Activated T-cell treated with anti-CD3 and anti-CD28 coated beads, Interleukin-2, amount 50 U/mL, for 72 hours (primary cell): ENCODE measurements at places on chromosomes 4 and X. TPM values are rescaled to one million over a fixed set of nuclear protein-coding genes. Genes with fewer than 3 reads are reported as not detected.

TCEAL2 gene
- not detected for total RNA-seq

PRR32 gene
- total RNA-seq: not detected

DNA sequence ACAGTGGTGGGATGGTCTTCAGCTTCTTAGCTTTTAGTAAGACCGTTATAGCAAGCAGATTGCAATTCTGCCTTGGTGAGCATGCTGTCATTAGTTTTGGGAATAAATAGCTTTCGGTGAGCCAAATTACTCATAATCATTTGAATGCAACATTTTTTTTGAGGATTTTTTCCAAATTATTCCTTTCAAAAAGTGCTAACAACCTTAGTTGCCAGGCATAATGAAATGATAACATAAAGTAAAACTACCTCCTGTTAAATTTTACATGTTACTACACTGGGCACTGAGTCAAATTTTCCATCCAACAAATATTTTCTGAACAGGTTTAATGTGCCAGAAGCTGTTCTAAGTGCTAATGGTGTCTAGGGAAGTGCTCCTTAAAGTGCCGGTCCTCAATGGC is 15.8 kb upstream of the NPFFR2 start:
- no peak overlapping the region for H3K27ac ChIP-seq
- DNase-seq: no peak
- H3K36me3 ChIP-seq: no peaks in the 10 kb centered on the region
- H3K4me1 ChIP-seq: no peaks in the 10 kb centered on the region
- H3K4me3 ChIP-seq: no peak overlapping the region

IL21 gene
- total RNA-seq: 26.0 TPM

ENPEP gene
- total RNA-seq: not detected

DNA sequence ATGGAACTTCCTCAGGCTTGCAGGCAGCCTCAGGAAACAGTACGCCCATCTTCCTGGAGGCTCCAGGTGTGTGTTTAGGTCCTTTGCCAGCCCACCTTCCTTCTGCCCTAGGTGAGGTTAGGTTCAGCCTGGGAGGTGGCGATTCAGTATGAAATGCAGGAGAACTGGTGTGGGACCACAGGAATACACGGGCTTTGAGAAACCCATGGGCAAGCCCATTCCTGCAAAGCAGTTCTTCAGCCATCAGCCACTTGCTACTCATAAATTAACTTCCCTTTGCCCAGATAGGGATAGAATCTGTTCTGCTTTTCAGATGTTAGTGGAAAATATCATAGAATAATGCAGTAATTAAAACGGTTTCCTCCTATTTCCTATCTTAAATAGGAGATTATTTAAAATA is 32.2 kb downstream of the TBC1D14 start:
- H3K27ac ChIP-seq: peak overlapping the region; percentile 95
- H3K27me3 ChIP-seq: no peaks in the 10 kb centered on the region
- H3K4me1 ChIP-seq: peaks cover 68% of the 10 kb centered on the region
- DNase-seq: no peak

GRCh38 chrX:102833136-102833535 is 103.9 kb upstream of the RAB40AL start:
- no peak overlapping the region for H3K27ac ChIP-seq
- no peak for DNase-seq
- H3K36me3 ChIP-seq: no peaks in the 10 kb centered on the region
- H3K27me3 ChIP-seq: peaks cover 6% of the 10 kb centered on the region
- H3K4me1 ChIP-seq: no peaks in the 10 kb centered on the region
- no peak overlapping the region for H3K4me3 ChIP-seq

- H3K4me3 ChIP-seq: no peak overlapping the region
- H3K27me3 ChIP-seq: peaks cover 6% of the 10 kb centered on the region
- peak; percentile 37 for DNase-seq
- H3K4me1 ChIP-seq: peaks cover 4% of the 10 kb centered on the region
- H3K27ac ChIP-seq: no peak overlapping the region
Measured at GRCh38 chrX:153474718-153475117, 4.3 kb upstream of the HAUS7 start.

DNA sequence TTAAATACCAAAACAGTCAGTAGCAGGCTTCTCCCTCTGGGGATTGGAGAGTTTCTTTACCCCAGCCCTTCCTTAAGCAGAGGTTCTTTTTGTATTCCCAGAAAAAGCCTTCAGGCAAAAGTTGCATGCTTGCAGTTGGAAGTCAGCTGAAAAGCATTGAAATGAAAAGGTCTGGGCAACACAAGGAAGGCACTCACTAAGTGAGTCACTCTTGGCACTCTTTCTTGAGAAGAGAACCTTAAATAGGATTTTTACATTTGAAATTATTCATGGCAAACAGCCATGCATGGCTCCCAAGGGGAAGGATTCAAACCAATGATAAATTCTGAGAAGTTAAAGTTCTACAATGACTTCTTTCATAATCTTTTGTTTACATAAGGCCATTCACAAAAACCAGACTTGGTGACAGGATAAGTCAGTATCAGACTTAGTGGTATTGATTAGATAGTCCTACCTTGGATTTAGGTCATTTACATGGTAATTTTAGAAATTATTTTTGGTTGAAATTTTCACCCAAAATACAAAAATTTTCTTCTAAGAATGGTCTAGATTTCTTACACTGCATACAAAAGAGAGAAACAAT is 2068.9 kb downstream of the PCDH7 start:
- no peak overlapping the region for H3K4me3 ChIP-seq
- no peaks in the 10 kb centered on the region for H3K4me1 ChIP-seq
- no peak for DNase-seq
- H3K36me3 ChIP-seq: peaks cover 2% of the 10 kb centered on the region
- H3K27me3 ChIP-seq: no peaks in the 10 kb centered on the region
- no peak overlapping the region for H3K27ac ChIP-seq

DNA sequence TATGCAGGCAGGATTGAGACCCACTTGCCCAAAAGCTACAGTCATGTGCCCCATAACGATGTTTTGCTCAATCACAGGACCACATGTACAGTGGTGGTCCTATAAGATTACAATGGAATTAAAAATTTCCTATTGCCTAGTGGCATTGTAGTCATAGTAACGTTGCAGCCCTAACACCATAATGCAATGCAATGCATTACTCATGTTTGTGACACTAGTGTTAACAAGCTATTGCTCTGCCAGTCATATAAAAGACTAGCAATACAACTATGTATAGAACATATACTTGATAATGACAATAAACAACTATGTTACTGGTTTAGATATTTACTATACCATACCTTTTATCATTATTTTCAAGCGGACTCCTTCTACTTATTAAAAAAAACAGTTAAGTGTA is 50.6 kb downstream of the VGLL1 start:
- no peaks in the 10 kb centered on the region for H3K36me3 ChIP-seq
- H3K27ac ChIP-seq: no peak overlapping the region
- H3K27me3 ChIP-seq: peaks cover 31% of the 10 kb centered on the region
- no peak overlapping the region for H3K4me3 ChIP-seq
- no peak for DNase-seq
- peaks cover 54% of the 10 kb centered on the region for H3K4me1 ChIP-seq

DNA sequence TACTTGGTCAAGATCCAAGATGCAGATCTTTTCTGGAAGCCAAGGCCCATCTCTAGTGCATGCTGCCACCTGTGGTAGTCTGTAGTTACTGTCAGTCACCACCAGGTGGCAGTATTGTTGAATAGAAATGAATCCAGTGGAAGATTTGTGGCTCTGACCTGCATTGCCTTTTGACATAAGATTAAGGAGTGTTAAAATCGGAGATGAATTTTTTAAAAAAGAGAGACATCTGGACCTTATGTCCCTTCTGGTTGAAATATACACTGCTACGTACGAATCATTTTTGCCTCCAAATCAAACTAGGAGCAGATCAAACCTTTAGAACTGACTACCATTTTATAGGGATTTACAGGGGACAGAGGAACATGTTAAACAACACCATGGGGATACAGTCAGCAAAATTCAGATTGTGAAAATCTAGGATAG is 46.9 kb upstream of the RHOH start:
- peak overlapping the region; percentile 10 for H3K27ac ChIP-seq
- peak; percentile 77 for DNase-seq
- no peaks in the 10 kb centered on the region for H3K27me3 ChIP-seq
- no peak overlapping the region for H3K4me3 ChIP-seq
- H3K36me3 ChIP-seq: peaks cover 11% of the 10 kb centered on the region

GRCh38 chrX:724256-724655 is 93.7 kb downstream of the SHOX start:
- DNase-seq: no peak
- H3K4me1 ChIP-seq: no peaks in the 10 kb centered on the region
- H3K27me3 ChIP-seq: no peaks in the 10 kb centered on the region
- no peaks in the 10 kb centered on the region for H3K36me3 ChIP-seq

DNA sequence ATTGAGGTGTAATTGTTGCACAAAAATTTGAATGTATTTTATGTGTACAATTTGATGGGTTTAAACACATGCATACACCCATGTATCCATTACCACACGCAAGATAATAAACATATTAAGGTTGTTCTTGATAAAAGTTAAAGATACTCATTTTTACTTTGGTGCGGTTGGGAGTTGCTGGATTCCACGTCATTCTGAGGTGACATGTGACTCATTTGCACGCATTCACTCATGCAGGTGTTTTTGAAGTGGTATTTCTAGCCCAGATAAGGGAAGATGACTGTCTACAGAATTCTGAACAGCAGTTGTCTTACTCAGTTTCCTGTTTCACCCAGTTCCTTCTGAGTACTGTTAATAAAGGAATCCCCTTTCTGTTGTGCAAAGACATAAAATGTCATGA is 142.0 kb downstream of the RTL3 start:
- peaks cover 6% of the 10 kb centered on the region for H3K36me3 ChIP-seq
- peaks cover 19% of the 10 kb centered on the region for H3K27me3 ChIP-seq
- peak overlapping the region; percentile 84 for H3K4me3 ChIP-seq
- H3K4me1 ChIP-seq: peaks cover 56% of the 10 kb centered on the region
- H3K27ac ChIP-seq: peak overlapping the region; percentile 91

GRCh38 chrX:119340606-119341205 is 58.4 kb upstream of the SLC25A43 start:
- H3K36me3 ChIP-seq: peaks cover 3% of the 10 kb centered on the region
- DNase-seq: no peak
- no peak overlapping the region for H3K4me3 ChIP-seq
- H3K27me3 ChIP-seq: peaks cover 26% of the 10 kb centered on the region
- no peaks in the 10 kb centered on the region for H3K4me1 ChIP-seq

GLRA3 gene
- total RNA-seq: not detected

DNA sequence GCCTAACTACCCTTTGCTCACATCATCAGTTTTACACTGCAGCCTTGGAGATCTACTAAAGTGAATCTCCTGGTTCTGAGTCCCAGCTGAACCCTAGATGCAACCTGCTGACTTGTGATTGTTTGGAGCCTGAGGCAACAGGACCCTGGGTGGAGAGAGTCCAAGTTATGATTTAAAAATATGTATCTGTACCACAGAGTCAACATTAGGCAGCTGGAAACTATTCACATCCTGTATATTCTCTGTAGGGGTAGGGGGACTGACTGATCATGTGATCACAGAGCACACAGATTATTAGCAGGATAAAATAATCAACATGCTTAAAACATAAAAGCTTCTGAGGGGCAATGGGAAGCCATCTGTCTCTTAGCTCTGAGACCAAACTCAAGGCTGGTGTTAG is 52.1 kb downstream of the CT47B1 start:
- H3K4me1 ChIP-seq: no peaks in the 10 kb centered on the region
- H3K4me3 ChIP-seq: no peak overlapping the region
- no peaks in the 10 kb centered on the region for H3K27me3 ChIP-seq
- no peak overlapping the region for H3K27ac ChIP-seq

DNA sequence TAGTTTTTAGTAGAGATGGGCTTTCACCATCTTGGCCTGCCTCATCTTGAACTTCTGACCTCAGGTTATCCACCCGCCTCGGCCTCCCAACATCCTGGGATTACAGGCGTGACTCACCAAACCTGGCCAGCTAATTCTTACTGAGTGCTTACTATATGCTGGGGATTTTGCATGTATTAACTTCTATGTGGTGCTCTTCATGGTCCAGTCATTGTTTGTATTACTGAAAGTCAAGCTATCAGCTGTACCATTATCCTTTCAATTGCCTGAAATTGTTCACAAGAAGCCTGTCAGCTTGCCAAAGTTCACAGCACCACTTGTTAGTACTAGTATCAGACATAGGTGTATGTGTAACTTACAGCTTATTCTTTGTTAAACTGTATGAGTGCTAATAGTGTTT is 1272.1 kb downstream of the ARAP2 start:
- H3K27ac ChIP-seq: no peak overlapping the region
- H3K36me3 ChIP-seq: no peaks in the 10 kb centered on the region
- H3K4me3 ChIP-seq: no peak overlapping the region

DNA sequence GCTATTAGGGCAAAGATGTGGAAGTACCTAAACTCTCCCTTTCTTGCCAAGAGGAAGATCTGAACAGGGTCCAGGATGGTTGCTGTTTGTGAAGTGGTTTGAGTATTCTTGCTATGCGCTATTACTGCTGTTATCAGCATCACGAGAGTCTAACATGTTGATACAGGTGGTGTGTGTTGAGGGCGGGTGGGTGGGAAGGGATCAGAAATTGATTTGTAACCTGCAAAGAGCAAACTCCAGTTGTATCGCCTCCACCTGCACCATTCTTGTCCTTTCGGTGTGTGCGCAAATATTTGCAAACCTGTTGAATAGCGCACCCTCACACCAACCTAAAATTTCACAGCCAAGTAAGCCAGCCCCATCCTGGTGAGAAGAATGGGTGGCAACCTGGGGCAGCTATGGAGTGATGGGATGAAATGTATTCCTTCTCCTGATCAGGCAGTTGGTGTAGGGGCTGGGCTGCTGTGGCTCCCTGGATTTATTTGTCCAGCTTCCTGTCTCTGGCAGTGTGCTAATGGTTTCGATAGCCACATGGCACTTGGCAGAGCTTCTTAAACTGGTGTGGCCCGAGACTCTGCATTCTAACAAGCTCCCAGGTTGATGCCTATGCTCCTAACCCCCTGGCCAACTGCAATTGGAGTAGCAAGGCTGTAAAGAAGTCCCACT is 102.6 kb upstream of the SCML1 start:
- H3K4me1 ChIP-seq: peaks cover 7% of the 10 kb centered on the region
- no peaks in the 10 kb centered on the region for H3K36me3 ChIP-seq
- no peak for DNase-seq
- peak overlapping the region; percentile 6 for H3K4me3 ChIP-seq

KIAA1210 gene
- total RNA-seq: not detected

ZBED1 gene
- total RNA-seq: 24.5 TPM

DNA sequence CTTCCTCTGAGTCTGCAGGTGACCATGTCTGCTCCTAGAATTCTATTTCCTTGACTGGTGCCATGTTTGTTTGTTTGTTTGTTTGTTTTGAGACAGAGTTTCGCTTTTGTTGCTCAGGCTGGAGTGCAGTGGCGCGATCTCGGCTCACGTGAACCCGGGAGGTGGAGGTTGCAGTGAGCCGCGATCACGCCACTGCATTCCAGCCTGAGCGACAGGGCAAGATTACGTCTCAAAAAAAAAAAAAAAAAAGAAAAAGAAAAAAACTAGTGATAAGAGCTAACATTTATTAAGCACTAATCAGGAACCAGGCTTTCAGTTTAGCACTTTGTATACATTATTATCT is 7.2 kb downstream of the SAT1 start:
- H3K4me1 ChIP-seq: peaks cover under 1% of the 10 kb centered on the region
- H3K27ac ChIP-seq: no peak overlapping the region
- no peak for DNase-seq
- H3K36me3 ChIP-seq: peaks cover 5% of the 10 kb centered on the region
- peaks cover 1% of the 10 kb centered on the region for H3K27me3 ChIP-seq

DNA sequence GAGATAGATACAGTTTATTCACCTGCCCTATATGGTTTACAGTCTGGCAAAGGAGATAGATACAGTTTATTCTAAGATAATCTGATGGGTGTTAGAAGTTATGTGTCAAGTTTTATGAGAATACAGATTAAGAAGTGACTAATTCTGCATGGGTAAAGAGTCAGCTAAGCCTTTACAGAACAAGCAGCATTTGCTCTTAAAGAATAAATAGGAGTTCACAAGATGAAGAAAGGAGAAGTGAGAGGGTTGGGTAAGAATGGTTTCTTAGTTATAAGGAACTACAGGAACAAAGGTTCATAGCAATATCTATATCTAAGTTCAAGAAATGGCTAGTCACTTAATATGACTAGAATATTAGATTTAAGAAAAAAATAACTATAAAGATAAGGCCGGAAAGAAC is 47.6 kb downstream of the THOC2 start:
- H3K36me3 ChIP-seq: peaks cover 17% of the 10 kb centered on the region
- no peak for DNase-seq
